Activated CD8-positive, alpha-beta T cell treated with anti-CD3 and anti-CD28 coated beads, Interleukin-2, amount 10 ng/mL, durations not matched to agents 7 days and 5 days (primary cell): ENCODE measurements at places on chromosomes 2 and 18.

GRCh38 chr18:11553098-11553940, 56.1 kb upstream of the SLC35G4 start:
- DNase-seq: peak; percentile 58

GRCh38 chr2:233426619-233427342, 72.5 kb downstream of the DGKD start:
- no peak for DNase-seq

GRCh38 chr2:101614127-101614759, 83.3 kb upstream of the MAP4K4 start:
- DNase-seq: no peak

- DNase-seq: no peak
These were observed 262.6 kb downstream of the EN1 start for GRCh38 chr2:118584877-118585276.

GRCh38 chr18:75211626-75211952, 992 bp downstream of the TSHZ1 start:
- DNase-seq: no peak

- DNase-seq: no peak
These were observed 219.7 kb downstream of the GULP1 start for GRCh38 chr2:188511346-188511745.

DNA sequence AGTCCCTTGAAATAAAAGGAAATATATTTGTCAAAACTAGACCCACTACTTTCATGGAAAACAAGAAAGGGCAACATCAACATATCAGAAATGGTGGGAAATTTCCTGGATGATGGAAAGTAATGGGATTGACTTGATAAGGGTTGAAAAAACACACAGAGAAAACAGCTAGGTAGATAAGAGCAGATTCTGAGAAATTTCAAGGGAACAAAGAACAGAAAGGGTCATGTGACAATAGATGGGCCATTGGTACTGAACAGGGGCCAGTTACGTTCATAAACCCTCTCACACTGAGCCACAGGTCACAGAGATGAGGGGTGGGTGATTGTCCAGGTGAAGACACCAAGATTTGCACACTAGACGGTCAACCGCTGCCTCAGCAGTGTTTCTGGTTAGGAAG, 98.7 kb downstream of the QPCT start:
- DNase-seq: no peak

DNA sequence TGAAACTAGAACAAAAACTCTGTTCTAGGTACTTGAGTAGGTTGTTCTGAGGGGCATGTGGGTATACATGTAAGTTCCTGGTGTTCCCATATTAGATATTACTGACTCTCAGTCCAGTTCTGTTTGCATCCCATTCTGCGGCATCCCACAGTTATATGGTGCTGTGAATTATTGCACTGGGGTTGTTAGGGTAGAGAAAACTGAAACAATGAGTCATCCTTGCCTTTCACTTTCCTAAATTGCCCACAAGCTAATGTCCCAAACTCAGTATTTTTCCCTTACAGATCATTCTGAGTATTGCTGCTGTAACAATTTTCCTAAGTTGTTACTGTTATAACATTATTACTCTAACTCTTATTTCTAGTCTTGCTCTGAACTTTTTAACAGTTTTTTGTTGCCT, 3.0 kb downstream of the WDR75 start:
- DNase-seq: peak; percentile 29
